ENCODE measurements at places on chromosomes 6 and 20.

- DNase-seq, result no peak
These were observed 80.0 kb downstream of the TCP11 start for GRCh38 chr6:35061102-35061615.

- no peak for DNase-seq
These were observed at the start of gene HRH3 for GRCh38 chr20:62219992-62220665. TSS of gene HRH3 (minus strand) at chr20:62220278. CDS start at chr20:62219970, 308 bp downstream.

DNA sequence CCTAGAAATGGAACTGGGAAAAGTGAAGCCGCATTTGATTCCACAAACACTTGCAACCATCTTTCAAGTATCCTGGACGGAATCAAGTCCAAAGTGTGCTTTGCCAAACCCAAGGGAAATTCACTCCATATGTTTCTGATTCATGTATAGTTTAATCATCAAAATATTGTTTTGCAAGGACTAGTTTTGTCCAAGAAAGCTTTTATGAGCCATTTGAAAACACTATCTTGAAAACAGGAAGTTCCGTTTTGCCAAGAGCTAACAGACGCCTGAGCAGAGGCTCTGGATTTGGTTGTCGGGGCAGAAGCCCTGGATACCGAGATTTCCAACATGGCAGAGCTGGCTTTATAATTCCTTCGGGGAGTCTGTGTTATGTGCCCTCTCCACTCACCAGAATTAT lies 251.1 kb downstream of the PHACTR1 start:
- DNase-seq, result no peak

GRCh38 chr6:69789578-69789977 lies 7.2 kb downstream of the LMBRD1 start:
- no peak for DNase-seq

- no peak for DNase-seq
These were observed 674 bp downstream of the MAPK14 start for GRCh38 chr6:36028088-36028876.

DNA sequence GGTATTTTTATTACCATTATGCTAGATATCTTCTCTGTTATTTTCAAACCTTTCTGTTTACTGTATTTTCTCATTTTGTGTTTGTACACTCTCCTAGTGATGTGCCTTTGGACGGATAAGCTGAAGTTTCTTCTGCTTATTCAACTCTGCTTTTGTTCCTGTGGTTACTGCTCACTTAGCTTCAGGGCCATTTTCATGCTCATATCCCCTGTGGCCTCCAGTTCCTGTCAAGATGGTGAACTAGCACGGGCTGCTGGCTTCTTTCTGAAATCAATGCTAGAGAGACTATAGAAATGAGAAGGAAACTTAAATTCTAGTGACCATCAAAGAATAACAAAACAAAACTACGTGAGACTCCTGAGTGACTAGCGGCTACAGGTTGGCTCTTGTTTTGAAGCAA lies 6.8 kb upstream of the CST8 start:
- no peak for DNase-seq

- DNase-seq, result no peak
These were observed 8.8 kb downstream of the PKIG start for GRCh38 chr20:44590980-44591778.

DNA sequence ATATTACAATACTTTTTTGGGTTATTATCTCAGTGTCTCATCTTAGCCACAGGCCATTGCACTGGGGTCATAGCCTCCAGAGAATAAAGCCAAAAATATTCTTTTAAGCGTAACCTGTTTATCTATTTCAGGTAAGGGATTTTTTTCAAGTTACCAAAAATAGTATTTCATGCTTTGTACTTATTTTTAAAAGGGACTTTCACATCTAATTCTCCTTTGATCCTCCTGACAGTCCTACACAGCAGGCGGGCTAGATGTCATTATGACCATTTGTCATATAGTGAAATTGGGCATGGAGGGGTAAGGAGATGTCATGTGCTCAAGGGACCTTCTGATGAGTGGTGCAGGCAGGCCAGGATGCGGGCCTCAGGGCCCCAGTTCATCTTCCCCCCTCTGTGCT lies 68.9 kb downstream of the TBC1D7 start:
- no peak for DNase-seq

- DNase-seq, result no peak
These were observed 3.4 kb downstream of the MDGA1 start for GRCh38 chr6:37694259-37694658.

GRCh38 chr20:53805895-53806384 lies 212.3 kb upstream of the ZNF217 start:
- no peak for DNase-seq

DNA sequence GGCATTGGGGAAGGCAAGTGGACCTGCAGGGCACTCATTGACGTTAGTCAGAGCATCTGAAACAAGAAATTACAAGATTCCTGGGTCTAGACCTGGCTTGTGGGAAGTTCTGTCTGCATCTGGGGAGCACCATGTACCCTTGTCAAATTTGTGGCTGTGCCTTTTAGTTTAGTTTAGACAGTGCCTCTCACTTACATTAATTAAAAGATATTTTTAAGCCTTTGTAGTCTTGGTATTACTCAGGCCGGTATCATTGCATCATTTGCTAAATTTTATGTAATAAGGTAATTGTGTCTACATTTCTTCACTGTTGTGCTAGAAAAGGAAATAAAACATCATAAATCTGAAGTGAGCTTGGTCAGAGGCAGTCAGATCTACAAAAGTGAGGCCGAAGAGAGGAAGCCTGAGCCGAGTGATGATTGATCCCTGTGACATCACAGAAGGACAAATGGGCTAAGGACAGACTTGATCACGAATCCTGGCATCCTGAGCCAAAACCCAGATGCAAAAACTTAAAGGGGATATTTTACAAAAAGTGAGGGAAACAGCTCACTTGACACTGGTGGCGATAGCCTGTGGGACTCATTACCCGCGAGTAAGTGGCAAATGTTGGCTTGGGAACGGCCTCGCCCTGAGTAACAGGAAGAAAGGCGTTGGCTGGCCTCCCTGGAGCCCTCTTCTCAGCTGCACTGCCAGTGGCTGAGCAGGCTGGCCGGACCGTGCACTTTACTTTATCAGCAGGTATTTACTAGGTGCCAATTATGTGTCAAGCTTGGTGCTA lies 106.5 kb downstream of the TCP11 start:
- DNase-seq, result no peak

DNA sequence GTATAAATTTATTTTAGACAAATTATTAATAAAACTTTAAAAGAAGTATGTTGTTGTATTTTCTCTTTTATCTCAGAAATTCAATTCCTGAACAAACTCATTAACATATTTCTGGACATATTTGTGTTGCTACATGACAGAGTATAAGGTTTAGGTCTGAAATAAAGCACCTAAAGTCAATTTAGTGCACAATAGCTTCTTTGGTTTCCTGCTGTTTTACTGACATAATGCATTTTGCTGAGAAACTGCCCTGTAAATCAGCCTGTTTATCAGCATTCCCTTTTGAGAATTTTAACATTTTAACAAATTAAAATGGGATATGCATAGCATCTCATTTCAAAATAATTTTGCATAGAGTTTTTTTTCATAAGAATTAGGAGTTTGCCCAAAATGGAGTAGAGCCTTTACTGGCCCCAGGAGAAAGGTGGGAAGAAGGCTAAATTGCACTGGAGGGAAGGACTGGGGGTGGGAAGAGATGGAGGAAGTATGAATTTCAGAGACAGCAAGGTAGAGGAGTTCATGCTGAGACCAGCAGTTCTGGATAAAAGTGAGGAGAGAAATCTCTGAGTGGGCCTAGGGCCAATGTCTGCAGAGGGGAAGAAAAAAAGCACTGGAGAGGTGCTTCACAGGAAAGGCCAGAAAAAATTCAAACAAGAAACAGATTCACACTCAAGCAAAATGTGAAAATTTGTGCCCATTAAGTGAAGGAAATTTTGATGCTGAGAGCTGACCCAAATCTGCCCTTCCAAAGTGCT lies 324.2 kb upstream of the HSF2 start:
- DNase-seq, result no peak

DNA sequence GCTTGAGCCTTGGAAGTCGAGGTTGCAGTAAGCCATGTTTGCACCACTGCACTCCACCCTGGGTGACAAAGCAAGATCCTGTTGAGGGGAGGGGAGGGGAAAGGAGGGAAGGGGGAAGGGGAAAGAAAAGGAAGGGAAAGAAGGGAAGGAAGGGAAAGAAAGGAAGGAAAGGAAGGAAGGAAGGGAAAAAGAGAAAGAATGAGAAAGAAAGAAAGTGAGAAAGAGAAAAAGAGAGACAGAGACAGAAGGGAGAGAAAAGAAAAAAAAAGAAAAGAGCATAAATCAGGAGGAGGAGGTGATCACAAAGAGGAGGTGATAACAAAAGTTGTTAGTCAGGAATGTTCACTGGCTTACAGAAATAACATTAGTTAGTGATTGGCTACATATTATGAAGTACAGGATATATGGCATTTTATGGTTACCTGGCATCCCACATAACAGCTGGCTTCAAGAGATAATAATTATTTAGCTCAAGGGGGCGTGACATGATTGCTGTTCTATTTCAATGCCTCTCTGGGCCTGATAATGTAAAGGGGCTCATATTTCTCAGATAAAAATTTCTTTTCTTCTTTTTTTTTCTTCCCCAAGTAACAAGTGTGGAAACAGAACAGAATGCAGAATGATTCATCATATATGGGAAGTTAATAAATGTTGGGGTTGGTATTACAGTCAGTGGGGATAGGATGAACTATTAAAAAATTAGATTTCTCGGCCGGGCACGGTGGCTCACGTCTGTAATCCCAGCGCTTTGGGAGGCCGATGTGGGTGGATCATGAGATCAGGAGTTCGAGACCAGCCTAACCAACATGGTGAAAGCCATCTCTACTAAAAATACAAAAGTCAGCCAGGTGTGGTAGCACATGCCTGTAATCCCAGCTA lies 27.1 kb downstream of the SAMHD1 start:
- no peak for DNase-seq

DNA sequence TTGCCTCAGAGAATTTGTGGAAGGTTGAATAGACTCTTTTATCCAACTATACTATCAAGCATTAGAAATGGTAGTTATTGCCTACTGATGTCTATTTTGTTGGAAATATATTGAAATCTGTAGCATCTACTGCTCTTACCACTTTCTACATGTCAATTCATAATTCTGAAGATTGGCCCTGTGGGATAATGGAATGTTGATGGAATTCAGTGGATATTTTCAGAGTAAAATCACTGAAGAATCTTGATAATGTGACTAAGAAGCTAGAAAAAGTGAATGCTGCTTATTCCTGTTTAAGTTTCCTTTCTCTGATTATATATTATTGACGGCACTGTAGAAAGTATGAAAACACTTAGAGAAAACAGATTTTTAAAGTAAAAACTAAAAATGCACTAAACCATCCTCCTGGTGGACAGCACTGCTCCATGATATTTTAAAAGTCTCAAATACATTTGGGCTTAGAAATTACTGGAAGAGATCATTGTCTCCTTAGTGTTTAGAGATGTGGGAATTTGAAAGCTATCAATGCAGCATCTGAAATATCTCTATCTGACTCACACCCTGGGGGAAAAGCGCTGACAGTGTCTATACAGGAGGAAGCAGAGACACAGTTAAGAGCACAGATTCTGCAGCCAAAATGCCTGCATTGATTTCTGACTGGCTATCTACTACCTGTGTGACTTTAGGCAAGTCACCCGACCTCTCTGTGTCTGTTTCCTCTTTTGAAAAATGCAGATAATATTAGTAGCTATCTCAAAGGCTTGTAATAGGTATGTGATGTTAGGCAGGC lies 37.9 kb upstream of the RCAN2 start:
- DNase-seq, result no peak

GRCh38 chr6:73801652-73802268 lies 105.8 kb downstream of the CD109 start:
- no peak for DNase-seq

DNA sequence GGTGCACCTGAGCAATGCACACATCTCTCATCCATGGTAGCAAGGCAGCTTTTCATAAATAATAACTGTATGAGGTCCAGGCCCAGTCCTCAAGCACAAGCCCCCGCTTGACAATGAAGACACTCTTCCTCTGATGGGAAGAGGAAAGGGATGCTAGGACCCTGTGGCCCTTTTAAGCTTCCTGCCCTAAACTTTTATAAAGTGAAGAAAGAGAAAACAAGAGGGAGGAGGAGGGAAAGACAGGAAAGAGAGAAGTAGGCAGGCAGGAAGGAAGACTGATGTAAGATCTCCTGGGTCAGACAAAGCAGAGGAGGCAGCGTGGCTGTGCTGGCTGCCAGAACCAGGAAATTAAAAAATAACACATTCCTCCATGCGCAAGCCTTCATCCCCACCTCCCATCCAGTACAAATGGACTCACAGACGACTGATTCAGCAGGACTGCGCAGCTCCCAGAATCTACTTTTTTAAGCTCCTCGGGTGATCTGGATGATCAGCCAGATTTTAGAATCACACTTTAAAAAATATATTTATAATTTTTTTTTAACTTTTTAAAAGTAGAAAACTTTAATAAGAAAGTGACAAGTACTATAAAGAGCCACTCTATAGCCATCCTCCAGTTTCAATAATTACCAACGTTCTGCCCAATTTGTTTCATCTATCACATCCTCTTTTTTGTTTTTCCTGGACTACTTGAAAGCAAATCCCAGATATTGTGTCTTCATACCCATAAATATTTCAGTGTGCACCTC lies 16.5 kb downstream of the TNFAIP3 start:
- DNase-seq, result no peak

DNA sequence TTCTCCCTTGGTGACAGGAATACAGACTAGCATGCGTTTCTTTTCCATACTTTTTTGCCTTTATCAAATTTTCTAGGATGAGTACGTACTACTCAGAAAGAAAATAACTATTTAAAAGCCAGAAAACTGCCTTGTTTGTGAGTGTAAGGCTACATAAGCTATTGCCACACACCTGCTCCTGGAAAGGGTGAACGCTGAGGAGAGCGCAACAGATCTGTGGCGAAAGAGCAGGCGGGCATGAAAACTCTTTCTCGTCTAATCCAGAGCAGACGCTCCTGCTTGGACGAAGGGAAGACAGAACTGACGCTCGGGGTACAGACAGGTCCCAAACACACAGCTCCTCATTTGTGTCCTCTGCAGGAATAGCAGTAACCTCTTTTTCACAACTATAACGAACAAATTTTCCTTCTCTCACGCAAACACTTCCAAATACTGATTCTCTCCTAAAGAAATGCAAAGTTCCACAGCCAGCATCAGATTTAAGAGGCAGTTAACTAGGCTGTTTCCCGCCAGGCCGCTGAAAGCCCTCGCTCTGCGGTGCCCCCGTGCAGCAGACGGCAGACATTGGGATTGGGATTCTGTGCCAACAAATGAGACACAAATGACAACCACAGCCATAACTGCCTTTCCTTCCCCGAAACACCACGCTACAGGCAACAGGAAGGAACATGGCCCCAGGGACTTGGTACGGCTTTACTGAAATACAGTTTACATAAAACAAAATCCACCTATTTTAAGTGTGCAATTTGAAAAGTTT lies 20.0 kb downstream of the TAF4 start:
- DNase-seq, result no peak

- no peak for DNase-seq
These were observed 25.2 kb upstream of the QKI start for GRCh38 chr6:163389354-163389753.
